KBM-7 (cell line): ENCODE measurements at places on chromosomes 12 and 14.
A peak's percentile ranks its signal among the peaks of the same experiment; 100 is the strongest.

- DNase-seq, result peak; percentile 13
Observed at GRCh38 chr12:14802247-14802646, 1.0 kb downstream of the WBP11 start.

DNA sequence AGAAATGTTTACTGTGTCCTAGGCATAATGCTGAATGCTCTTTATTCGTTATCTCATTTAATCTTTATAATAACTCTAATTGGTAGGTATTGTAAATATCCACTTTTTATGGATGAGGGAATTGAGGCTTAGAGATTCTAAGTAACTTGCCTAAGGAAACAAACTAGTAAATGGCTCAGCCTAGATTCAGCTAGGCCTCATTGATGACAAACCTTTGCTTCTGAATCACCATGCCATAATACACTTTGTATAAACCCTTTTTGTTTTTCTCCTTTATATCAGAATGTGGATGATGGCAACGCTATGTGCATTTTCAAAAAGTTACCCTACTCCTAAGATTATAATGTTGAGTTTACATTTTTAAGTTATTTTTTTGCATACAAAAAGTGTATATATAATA is 34.0 kb downstream of the MNAT1 start:
- DNase-seq, result no peak

- DNase-seq, result no peak
Observed at GRCh38 chr12:106085213-106085612, 53.5 kb downstream of the NUAK1 start.

DNA sequence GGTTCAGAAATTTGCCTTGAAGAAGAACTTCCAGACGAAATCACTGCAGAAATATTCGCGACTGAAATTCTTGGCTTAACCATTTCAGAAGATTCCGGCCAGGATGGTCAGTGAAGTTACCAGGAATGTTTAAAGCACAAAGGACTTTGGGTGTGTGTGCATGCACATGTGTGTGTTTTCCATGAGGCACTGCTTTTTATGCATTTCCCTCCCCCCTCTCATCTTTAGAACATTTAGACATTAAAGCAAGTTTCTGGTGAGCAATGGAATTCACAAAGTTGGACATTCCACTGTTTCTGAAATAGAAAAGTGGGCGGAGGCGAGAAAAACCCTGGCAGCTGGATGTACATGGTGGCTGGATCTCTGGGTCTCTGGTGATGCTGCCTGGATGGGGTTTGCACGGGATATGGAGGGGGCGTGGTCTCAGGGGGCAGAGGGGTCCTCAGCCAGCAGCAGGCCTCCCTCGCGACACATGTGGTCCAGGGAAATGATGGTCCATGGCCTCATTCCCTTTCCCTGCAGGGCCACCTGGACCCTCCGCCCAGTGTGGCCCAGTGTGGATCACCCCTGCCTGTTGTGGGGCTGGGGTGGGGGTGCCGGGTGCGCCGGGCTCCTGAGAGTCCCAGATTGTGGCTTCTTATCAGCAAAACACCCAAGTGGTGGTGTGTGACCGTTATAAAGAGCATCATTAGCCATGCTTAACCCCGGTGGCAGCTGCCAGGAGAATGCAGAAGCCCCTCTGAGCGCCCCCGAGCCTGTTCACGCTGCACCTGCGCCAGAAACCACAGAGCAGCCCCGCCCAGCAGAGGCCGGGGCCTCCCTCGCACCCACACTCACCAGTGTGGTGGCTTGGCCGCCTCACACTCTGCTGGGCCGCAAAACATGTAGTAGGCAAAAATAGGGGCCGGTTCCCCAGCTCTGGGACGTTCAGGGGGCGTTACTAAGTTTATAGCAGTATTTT is 17.8 kb upstream of the BCL7A start:
- DNase-seq, result no peak

- DNase-seq, result no peak
Observed at GRCh38 chr12:51369581-51369980, 21.6 kb downstream of the GALNT6 start.

- DNase-seq, result no peak
Observed at GRCh38 chr12:6424008-6424347, 20.8 kb upstream of the CD27 start.

DNA sequence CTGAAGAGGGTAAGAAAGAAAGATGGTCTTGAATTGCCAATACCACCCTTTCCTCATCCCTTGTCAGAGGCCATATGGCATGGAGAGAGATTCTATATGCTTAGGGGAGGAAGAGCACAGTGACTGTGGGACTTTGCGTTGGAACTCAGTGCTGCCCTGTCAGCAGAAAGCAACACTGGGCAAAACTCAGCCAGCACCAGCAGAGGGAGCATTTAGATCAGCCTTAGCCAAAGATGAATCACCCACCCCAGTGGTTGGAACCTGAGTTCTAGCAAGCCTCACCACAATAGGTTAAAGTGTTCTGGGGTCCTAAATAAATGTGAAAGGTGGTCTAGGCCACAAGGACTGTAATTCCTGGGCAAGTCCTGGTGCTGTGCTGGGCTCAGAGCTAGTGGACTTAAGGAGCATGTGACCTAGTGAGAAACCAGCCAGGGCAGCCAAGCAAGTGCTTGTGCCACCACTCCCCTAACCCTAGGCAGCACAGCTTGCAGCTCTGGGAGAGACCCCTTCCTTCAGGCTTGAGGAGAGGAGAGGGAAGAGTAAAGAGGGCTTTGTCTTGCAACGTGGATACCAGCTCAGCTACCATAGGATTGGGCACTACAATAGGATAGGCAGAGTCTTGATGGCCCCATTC is 11.4 kb upstream of the BCAT1 start:
- DNase-seq, result peak; percentile 66

GRCh38 chr12:118866346-118866745 is 115.0 kb upstream of the SRRM4 start:
- DNase-seq, result no peak

DNA sequence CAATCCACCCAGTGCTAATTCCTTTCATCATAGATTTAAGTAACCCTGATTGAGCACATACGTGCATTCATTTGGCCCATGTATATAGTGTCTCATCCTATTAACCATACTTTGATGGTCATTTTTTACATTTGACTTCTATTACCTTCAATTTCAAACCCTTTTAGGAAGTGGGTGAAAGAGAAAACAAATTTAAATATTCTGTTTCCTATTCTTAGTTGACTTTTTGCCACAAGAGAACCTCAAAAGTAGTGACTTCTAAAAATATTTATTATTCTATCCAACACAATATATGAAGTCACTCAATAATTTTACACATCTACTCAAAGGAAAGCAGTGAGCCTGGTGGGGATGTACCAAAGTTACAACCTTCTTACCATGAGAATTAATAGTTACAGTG is 164.9 kb downstream of the CEP128 start:
- no peak for DNase-seq

DNA sequence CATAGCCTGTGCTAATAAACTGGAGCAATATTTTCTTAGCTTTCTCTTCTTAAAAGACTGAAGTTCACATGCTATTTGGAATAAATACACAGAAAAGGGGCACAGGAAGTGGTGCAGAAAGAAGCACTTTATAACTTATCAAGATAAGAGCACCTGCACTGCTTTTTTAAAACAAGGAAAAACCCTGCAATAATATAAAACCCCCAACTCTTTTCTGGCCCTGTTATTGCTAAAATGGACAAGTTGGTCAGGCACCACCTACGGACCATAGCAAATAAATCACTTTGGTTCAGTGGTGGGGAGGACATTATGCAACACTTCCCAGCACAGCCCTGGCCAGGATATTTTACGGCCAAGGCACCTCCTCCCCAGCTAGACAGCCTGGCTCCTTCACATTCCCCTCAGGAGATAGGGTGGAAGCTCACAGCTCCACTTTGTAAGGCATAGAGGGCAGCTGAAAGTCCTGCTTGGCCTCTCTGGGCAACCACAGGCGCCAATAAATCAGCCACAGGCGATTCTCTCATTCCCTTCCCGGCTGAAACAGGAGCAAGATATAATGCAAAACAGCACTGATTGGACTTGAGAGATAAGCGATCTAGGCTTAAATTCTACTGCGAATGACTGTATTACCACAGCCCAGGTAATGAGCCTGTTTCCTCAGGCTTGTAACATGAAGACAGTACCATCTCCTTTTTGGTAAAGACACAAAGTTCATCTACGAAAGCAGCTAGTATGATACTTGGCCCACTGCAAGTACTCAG is 2.0 kb downstream of the ZBTB25 start:
- DNase-seq, result peak; percentile 36

DNA sequence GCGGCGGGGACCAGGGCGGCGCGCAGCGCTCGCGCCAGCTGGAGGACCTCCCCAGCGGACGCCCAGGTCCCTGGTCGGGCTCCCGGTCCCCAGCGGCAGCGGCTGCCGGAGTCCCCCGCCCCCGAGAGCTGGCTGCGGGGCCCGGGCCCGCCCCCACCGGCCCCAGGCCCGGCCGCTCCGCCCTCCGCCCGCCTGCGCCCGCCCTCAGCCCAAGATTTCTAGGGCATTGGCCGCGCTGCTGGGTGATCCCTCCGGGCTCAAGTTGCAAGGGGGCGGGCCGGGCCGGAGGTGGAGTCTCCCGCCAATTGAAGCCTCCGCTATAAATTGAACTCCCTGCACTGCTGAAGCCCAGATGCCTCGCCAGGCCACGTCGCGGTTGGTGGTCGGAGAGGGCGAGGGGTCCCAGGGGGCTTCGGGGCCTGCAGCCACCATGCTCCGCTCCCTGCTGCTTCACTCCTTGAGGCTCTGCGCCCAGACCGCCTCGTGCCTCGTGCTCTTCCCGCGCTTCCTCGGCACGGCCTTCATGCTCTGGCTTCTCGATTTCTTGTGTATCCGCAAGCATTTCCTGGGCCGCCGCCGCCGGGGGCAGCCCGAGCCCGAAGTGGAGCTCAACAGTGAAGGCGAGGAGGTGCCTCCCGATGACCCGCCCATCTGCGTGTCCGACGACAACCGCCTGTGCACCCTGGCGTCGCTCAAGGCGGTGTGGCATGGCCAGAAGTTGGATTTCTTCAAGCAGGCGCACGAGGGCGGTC is at the start of gene DIO3:
Gene DIO3, plus strand, starts transcription at position 351 of the 752 bp plus-strand sequence.
- no peak for DNase-seq

DNA sequence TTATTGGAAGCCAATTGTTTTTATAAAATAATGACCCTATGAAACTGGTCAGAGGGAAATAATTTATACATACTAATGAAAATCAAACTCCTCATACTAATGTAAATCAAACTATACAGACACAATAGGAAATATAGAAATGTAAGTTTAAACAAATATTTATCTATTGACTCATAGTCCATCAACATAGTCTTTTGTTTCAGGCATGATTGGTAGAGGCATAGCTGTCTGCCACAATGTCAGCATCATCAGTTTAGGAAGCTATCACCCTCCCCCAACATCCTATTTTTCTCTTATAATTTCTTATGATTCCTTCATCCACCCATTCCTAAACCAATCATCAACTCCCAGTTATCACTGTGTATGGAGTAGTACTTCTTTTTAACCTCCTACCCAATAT is 117.7 kb downstream of the SLC38A6 start:
- DNase-seq, result no peak

DNA sequence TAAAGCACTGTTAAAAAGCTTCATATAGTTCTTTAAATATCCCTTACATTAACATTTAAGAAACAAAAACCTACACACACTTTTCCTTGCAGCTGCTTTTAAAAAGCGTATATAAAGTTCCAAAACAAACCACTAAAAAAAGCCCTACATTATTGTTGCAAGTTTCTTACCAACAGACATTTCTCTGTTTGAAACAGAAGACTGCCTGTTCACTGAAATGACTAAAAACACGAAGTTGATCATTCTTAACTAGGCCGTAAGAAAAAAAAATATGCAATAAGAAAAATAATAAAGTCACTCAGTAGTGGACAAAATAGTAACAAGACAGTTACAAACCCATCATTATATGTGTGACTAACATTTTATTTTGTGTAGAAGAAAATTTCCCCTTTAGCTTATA is 37.3 kb downstream of the KIF21A start:
- no peak for DNase-seq

DNA sequence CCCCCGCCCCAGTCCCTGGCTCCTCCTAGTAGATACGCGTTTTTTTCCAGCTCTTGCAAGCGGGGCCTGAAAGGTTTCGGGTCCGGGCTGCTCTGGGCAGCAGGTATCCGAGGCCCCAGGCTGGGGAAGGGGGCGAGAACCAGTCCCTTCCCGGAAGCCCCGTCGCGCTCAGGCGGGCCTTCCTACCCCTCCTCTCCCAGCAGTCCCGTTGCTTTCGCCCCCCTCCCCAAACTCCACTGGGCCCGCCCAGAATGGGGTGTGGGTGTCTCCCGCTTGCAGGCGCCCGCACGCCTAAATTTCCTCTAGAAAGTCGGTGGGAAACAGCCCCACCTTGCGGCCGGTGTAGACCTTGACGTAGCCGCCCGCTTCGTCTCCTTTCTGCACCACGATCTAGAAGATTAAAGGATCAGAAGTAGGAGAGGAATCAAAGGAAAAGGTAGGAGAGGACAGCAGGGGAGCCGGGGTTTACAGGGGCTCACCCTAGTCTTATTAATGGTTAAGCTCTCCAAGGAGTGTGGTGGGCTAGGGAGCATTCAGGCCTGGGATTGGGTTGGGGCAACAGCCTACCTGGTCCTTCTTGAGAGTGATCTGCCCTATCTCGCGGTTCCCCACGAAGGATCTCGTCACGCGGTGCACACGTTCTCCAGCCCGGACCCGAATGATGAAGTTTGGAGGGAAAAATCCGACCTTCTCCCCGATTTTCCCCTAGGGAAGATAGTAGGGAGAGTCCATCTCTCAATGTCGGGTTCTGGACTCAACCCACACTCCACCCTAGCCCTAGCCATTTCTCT is 7.3 kb downstream of the STAC3 start:
- peak; percentile 82 for DNase-seq

- DNase-seq, result peak; percentile 66
Observed at GRCh38 chr14:34324363-34324795, 137.7 kb downstream of the SPTSSA start.

- DNase-seq, result no peak
Observed at GRCh38 chr12:112283546-112283945, 98.7 kb downstream of the HECTD4 start.

GRCh38 chr12:75694534-75695268 is 183.3 kb upstream of the KRR1 start:
- DNase-seq, result no peak

DNA sequence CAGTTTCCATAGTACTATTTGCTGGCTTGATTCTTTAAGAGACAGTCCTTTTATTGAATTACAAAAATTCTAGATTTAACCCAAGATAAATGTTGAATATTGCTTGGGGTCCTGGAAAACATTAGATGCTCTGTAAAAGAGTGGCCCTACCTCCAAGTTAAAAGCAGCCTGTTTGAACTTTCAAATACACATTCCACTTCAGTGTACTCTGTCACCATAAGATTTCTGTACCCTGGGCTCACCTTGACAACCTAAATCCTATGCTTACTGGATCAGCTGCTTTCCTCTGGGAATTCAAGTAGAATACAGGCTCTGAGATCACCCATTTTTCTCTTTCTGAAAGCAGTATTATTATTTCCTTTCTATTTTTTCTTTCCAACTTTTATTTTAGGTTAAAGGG is 107.7 kb upstream of the DCN start:
- DNase-seq, result no peak

- no peak for DNase-seq
Observed at GRCh38 chr12:48092611-48093010, 13.3 kb downstream of the SENP1 start.

DNA sequence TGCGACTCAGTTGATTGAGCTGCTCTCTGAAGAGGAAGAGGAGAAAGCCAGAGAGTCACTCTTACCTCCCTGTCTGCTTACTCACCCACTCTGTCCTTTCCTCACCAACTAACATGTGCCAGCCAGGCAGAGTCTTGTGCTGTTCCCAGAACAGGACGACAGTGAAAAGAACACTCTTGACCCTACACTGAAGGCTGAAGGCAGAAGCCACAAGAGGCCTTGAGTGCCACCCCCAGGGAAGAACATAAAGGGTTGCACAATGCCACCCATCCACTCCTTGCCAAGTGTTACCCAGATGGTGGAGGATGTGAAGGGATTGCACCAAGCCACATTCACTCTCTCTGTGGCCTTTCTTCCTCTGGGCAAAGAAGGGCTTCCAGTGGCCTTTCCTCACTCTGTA is 12.8 kb downstream of the ABHD4 start:
- no peak for DNase-seq
